ENCODE measurements at places on chromosomes 1 and 21.

- no peak for DNase-seq
Observed at GRCh38 chr1:94543001-94543400, 1.4 kb upstream of the F3 start.

DNA sequence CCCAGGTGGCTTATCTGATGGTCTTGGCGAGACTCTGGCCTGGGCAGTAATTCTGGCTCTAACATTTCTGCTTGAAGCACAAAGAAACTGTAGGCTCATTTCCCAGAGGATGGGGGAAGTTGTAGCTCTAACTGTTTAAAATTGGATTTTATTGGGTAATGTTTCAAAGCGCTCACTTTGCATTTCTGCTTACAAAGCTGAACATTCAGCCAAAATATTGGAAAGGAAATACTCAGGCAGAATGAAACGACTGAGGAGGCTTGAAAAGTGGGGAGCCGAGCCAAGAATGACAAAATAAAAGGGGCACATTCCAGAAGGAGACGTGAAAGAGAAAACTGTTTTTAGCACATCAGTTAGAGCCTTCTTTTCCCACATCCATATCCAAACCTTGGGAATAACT lies 202.6 kb downstream of the GRIK1 start:
- DNase-seq, result no peak

DNA sequence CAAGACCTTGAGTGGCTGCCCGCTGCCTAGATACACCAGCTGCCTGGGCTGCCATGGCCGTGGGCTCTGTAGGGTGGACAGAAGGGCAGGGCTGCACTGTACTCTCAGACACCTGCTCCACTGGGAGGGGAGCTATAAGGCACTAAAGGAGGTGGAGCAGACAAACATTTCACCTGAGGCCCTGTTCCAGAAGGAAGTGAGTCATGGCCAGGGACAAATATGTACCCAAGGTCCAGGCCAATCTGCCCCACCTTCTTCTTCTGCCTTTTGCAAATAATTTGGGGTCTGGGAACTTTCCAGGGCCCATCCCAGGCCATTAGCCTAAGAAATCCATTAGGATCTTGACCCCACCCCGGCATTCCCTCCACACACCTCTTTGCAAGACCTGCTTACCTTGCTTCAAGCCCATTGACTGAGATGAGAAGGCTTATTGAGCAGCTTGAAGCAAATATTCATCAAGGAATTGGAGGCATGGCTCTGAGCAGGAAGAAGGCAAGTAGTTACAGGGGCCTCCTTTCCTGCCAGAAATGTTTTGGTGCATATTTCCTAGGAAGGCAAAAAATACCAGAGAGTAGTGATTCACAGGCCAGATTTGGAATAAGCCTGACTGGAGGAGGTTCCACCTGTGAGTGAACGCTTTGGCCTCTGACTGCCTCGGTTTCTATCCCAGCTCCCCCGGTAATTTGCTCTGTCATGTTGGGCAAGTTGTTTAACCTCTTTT lies at the start of gene CAPN8:
CAPN8 (minus strand) TSS at position 110 of the 721 bp plus-strand sequence; CDS start at position 55, 55 bp downstream.
- DNase-seq, result no peak

DNA sequence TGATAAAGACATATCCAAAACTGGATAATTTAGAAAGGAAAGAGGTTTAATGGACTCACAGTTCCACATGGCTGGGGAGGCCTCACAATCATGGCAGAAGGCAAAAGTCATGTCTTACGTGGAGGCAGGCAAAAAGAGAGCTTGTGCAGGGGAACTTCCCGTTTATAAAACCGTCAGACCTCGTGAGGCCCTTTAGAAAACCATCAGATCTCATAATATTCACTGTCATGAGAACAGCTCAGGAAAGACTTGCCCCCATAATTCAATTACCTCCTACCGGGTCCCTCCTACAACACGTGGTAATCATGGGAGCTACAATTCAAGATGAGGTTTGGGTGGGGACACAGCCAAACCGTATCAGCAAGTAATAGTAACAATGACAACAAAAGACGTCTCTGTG lies 88.2 kb upstream of the SLC25A33 start:
- DNase-seq, result no peak

DNA sequence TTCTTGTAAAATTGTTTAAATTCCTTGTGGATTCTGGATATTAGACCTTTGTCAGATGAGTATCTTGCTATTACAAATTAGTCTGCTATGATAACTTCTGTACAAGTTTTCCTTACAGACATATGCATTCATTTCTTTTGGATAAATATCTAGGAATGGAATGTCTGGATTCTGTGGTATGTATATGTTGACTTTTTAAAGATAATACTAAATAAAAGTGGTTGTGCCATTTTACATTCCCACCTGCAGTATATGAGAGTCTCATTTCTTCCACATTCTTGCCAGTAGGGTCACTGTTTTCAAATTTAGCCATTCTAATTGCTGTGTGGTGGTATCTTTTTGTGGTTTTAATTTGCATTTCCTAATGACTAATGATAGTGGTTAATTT lies 53.9 kb downstream of the SYDE2 start:
- no peak for DNase-seq

GRCh38 chr1:87335175-87335884 lies 6.7 kb downstream of the LMO4 start:
- DNase-seq, result no peak

- no peak for DNase-seq
Observed at GRCh38 chr1:163744301-163744887, 422.6 kb downstream of the NUF2 start.

- no peak for DNase-seq
Observed at GRCh38 chr1:165639821-165640623, 9.0 kb downstream of the MGST3 start.

All from HFF-Myc (cell line).